ENCODE measurements at places on chromosomes 2 and 18.

DNA sequence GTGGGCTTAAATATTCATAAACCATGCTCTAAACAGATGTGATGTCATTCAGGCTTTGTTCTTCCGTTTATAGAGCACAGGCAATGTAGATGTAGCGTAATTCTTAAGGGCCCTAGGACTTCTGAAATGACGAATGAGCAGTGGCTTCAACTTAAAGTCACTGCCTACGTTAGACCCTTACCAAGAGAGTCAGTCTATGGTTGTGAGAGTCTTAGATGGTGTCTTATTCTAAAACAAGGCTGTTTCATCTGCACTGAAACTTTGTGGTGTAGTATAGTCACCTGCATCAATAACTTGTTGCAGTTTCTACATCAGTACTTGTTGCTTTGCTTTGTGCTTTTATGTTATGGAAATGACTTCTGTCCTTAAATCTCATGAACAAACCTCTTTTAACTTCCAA lies 56.0 kb downstream of the PIK3C3 start:
- no peak for DNase-seq

DNA sequence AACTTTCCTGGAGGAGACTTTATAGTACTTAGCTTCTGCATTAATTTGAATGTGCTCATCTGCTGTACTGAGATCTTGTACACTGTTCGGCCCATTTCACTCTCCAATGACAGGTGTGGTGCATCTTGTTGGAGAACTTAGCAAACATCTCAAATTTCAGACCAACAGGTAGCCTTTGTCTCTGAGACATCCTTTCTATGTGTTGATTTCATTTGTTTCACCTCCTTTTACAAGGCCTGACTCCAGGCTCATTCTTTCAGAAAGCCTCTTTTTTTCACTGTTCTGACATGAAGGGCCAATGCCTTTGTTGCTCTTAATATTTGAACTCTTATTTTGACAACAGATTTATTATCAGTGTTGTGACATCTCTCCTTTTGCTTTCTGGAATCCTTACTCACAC lies 271.8 kb upstream of the FANCL start:
- no peak for DNase-seq

- no peak for DNase-seq
Observed at GRCh38 chr2:131488306-131489205, 3.6 kb downstream of the MZT2A start.

- DNase-seq: no peak
Observed at GRCh38 chr2:18373664-18374063, 186.8 kb downstream of the RDH14 start.

GRCh38 chr2:52345082-52345481 lies 1313.2 kb upstream of the NRXN1 start:
- DNase-seq: no peak

DNA sequence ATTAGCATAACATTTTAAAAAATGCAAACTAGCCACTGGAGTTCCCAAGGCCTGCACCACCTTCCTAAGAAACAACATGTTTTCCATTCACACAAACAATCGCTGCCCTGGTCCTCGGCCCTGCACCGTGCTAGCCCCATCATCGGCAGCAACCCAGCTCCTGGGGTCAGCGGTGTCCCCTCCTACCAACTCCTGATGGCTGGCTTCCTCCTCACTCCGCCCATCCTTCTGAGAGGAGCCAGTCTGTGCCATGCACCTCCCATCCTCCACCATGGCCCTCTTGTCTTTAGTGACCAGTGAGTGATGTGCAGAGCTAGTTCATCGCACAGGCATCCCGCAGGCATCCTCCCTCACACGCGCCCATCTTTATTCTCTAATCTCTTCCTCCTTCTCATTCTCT lies 81.9 kb downstream of the LONRF2 start:
- no peak for DNase-seq

DNA sequence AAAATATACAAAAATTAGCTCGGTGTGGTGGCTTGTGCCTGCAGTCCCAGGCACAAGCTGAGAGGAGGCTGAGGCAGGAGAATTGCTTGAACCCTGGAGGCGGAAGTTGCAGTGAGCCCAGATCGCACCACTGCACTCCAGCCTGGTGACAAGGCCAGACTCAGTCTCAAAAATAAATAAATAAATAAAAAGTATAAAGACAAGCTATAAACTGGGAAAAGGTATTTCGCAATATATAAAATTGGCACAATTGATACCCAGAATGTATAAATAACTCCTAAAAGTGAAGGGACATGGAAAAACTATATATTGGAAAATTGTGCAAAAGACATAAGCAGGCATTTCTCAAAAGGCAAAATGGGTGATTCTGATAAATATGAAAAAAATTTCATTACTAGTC lies 657.9 kb upstream of the SLC8A1 start:
- DNase-seq: no peak

DNA sequence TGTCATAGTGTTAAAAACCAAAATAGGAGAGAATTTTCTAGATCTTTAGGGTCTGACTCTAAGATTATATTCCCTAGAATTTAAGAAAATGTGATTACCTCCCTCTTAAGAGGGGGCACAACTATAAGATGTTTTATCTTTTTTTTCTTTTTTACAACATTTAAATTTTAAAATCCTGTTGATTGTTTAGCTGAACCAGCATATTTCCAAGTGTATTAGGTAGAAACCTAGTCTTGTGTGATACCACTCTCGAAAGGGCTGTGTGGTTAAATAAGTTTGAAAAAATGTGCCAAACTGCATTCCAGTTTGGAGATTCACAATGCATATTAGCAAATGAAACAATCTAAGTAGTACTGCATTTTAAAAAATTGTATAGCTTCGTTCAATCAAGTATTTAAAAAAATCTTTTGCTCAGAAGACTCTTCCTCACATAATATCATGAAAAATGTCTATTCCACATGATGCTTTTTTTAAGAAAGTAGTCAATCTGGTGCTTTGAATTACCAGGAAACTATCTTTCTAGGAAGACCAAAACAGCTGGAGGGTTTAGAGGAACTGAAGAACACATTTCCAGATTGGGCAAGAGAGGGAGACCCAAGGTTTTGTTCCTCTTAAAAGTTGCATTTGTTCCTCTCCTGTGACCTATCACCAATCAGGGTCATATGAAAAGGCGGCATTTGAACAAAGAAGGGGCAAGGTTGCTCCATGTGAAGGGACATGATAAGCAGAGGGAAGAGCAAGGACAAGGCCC lies 98.8 kb downstream of the DPP4 start:
- no peak for DNase-seq

DNA sequence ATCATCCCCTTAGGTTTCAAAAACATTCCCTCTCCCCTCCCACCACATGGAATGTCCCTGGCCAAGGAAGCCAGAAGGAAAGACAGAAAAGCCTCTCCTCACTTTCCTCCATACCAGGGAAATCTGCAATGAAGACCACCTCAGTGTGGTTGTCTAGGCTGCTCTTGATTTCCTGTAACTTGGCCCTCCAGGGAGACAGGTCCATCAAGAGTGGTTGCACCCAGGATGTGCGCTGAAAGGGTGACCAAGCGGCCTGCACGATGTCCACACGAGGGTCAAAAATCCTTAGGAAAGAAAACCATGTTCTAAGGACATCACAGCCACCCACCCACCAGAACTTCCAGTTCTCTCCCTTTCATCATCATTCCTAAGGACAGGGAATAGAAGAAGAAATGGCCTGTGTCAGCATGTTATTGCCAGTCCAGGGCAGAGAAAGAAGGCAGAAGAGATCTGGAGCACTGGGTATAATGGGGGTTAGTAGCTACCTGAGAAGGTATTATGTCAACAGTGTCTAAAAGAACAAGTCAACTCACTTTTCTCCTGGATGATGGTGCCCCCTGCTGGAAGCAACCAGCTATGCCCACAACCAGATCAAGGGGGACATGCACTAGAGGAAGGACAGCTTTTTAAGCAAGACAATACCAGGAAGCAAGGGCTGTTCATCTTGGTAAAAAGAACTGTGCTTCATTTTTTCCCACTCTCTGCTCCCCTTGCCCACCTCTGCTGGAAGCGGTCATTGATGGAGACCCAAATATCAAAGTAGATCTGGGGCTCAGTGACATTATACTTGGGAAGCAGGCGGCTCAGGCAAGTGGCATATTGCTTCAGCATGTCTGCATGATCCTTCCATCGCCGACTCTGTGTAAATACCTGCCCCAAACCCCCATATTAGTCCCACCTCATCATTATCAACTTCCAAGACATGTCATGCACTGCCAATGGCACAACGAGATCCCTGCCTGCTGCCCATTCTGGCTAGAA lies 9.3 kb downstream of the GGCX start:
- peak; percentile 23 for DNase-seq

DNA sequence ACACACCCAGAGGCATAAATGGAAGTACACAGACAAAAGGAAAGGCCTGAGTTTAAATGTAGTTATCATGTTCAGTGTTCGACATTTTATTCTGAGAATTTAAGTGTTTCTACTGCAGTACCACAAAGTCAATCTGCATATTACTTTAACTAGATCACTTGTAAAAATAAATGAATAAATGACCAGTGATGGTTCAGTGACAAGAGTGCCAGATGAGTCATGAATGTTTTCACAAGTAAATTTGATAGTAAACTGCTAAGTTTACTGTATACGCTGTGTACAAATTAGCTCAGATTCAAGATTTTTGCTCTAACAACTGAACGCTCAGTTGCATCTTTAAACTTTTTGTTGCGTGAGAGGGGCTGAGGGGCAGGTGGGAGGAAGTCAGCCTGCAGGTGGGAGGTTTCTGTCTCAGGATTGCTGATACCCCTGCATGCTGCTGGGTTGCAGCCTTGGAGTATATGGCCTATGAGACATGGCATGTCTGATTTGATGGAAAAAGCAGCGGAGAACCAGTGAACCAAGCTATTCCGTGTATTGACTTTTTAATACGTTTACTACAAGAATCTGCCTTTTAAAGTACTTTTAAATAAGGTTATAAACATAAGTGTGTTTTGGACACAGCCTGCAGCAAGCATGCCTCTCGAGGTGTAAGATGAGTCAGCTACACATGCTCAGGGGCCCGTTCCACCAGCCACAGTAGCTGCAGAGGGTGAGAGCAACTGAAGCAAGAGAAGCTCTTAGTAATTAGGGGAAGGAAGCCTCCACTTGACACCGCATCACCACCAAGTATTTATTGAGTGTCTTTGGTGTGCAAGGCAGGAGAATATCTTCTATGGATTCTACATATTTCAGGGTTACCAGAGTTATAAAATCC lies 245.1 kb downstream of the NEDD4L start:
- no peak for DNase-seq

DNA sequence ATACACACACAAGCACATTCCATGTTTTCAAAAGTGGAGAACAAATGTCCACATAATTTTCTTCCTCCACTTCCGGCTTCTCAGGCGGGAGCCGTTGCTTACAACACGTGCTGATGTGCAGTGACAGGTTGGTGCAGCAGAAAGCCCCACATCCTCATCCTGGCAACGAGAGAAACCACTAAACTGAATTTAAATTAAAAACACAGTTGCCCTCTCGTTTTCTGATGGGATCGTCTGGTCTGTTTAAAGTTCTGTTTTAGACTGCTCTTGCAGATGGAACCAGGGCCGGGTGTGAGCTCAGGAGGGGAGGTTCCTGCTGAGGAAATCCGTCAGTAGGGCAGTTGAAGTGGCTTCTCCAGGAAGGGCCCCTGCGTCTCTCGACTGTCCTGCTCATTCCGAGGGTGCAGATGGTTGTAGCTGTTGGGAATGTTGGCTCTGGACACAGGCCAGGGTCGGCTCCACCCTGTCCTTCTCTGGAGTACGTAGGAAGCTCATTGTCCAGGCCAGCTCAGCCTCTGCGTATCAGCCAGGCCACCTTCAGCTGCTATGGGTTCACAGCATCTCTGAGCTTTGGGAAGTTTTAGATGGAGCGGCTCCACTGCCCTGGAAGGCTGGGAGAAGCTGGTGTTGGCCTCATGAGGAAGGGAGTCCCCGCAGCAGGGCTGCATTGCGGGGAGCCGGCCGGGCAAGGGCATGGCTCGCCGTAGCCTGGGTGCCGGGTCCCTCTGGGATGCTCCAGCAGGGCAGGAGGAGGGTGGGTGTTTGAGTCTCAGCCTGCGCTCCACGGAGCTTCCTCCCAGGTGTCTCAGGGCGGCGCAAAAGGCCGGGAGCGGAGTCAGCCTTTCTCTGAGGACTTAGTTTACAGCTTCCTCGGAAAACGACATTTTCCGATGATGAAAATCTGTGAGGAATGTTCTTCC lies 58.3 kb downstream of the NFATC1 start:
- no peak for DNase-seq

- no peak for DNase-seq
Observed at GRCh38 chr2:101415220-101415619, 27.9 kb upstream of the CREG2 start.

DNA sequence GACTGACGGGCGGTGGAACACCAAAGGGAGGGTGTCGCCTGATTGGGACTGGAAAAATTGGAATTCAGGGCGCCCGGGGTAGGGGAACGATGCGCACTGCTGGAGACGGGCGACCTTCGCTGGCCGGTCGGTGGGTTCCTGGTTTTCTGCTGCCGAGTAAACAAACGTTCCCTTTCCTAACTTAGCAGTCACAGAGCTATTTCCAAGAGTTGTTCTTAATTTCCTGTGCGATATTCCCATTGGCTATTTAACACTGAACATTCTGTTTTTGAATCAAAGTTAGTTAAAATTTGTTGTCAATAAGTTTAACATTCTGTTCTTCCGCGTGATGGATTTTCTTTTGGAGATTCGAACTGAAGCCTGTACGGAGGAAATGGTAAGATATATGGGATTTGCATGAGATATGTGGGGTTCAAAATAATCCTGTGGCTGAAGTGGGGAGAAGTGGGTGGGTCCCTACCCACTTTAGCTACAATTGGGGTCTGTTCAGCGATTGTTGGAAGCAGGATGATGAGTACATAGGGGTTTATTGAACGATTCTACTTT lies 862 bp downstream of the C18orf54 start:
- DNase-seq: peak; percentile 1

DNA sequence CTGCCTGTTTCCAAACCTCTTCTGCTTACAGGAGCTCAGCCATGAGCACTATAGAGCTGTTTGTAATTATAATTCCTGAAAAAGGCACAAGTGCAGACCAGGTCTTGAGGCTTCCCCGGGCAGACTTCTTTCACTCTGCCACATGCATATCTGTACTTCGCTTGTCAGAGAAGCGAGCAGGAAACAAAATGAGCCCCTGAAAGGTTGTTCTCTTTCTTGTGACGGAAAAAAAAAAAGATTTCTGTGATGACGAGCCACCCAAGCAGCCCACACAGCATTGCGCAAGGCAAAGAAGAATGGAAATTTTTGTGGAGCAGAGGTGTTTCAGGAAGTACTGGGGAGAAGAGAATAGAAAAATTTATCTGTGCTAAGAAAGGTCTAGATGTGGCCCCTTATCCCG lies 54.0 kb upstream of the LINC00305 start:
- no peak for DNase-seq

Measured in GOT3 (cell line).